ENCODE measurements at places on chromosomes 3 and 15. TPM values are rescaled to one million over a fixed set of nuclear protein-coding genes. Genes with fewer than 3 reads are reported as not detected.

- H3K27ac ChIP-seq, result no peak overlapping the region
- H3K4me3 ChIP-seq, result no peak overlapping the region
- H3K4me1 ChIP-seq, result no peaks in the 10 kb centered on the region
- no peaks in the 10 kb centered on the region for H3K36me3 ChIP-seq
- DNase-seq, result no peak
Observed at GRCh38 chr3:77324105-77324504, 284.2 kb downstream of the ROBO2 start.

- H3K27me3 ChIP-seq, result no peaks in the 10 kb centered on the region
- no peak overlapping the region for H3K27ac ChIP-seq
- no peak for DNase-seq
- H3K4me1 ChIP-seq, result no peaks in the 10 kb centered on the region
- H3K4me3 ChIP-seq, result no peak overlapping the region
- peaks cover 15% of the 10 kb centered on the region for H3K36me3 ChIP-seq
Observed at GRCh38 chr3:179227349-179227748, 23.6 kb downstream of the KCNMB3 start.

GRCh38 chr3:11635680-11636393, 7.9 kb downstream of the VGLL4 start:
- DNase-seq, result no peak
- peaks cover 89% of the 10 kb centered on the region for H3K4me1 ChIP-seq
- H3K27ac ChIP-seq, result peak overlapping the region; percentile 89
- H3K36me3 ChIP-seq, result no peaks in the 10 kb centered on the region

GRCh38 chr15:62896969-62897486, 145.5 kb upstream of the TPM1 start:
- peaks cover 74% of the 10 kb centered on the region for H3K4me1 ChIP-seq
- no peaks in the 10 kb centered on the region for H3K27me3 ChIP-seq
- DNase-seq, result peak; percentile 95
- H3K27ac ChIP-seq, result peak overlapping the region; percentile 95

GRCh38 chr3:66655671-66656070, 154.8 kb upstream of the LRIG1 start:
- no peak overlapping the region for H3K4me3 ChIP-seq
- no peak overlapping the region for H3K27ac ChIP-seq
- no peaks in the 10 kb centered on the region for H3K4me1 ChIP-seq
- H3K27me3 ChIP-seq, result no peaks in the 10 kb centered on the region
- H3K36me3 ChIP-seq, result no peaks in the 10 kb centered on the region

- no peak for DNase-seq
- H3K27ac ChIP-seq, result no peak overlapping the region
- H3K4me1 ChIP-seq, result peaks cover 8% of the 10 kb centered on the region
- H3K36me3 ChIP-seq, result no peaks in the 10 kb centered on the region
Observed at GRCh38 chr3:106130384-106131198, 261.8 kb upstream of the CBLB start.

DNA sequence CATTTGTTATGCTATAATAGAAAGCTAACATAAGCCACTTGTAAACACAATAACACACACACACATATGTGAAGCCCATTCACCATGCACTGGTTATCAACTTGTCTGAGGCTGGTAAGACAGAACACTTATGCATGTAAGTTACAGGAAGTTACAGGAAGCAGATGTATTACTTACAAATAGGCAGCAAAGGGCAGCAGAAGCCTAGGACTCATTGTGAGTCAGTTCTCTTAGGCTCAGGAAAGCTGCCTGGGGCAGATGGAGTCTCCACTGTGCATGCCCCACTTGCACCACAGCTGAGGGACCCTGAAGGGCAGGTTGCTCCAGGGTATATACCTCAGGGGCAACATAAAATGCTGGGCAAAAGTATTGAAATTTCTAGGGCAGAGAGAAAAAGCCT, 748.8 kb upstream of the CCDC54 start:
- H3K36me3 ChIP-seq, result no peaks in the 10 kb centered on the region
- H3K4me3 ChIP-seq, result no peak overlapping the region
- H3K27me3 ChIP-seq, result no peaks in the 10 kb centered on the region
- H3K27ac ChIP-seq, result no peak overlapping the region
- H3K4me1 ChIP-seq, result no peaks in the 10 kb centered on the region

GRCh38 chr3:192863091-192863420, 54.6 kb downstream of the MB21D2 start:
- H3K36me3 ChIP-seq, result no peaks in the 10 kb centered on the region
- no peaks in the 10 kb centered on the region for H3K27me3 ChIP-seq
- DNase-seq, result no peak
- peaks cover 46% of the 10 kb centered on the region for H3K4me1 ChIP-seq
- no peak overlapping the region for H3K4me3 ChIP-seq

DNA sequence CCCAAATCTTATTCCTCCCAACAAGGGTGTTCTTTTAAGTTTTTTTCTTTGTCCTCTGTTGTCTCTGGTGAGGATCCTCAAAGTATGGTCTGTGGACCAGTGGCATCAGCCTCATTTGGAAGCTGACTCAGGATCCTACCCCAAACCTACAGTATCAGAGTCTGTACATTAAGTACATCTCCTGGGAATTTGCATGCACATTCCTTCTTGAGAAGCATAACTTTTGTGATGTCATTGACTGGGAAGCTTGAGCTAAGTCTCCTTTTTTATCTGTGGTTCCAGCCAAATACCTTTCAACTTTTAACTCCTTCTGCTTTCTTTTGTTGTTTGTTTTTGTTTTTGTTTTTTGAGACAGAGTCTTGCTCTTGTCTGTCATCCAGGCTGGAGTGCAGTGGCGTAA, 40.5 kb downstream of the ARMC8 start:
- no peaks in the 10 kb centered on the region for H3K27me3 ChIP-seq
- H3K4me1 ChIP-seq, result peaks cover 19% of the 10 kb centered on the region
- H3K27ac ChIP-seq, result no peak overlapping the region
- H3K4me3 ChIP-seq, result no peak overlapping the region
- DNase-seq, result no peak
- peaks cover 96% of the 10 kb centered on the region for H3K36me3 ChIP-seq

- no peak for DNase-seq
- H3K4me3 ChIP-seq, result no peak overlapping the region
- H3K27ac ChIP-seq, result no peak overlapping the region
- no peaks in the 10 kb centered on the region for H3K36me3 ChIP-seq
- peaks cover 27% of the 10 kb centered on the region for H3K4me1 ChIP-seq
Observed at GRCh38 chr15:40960925-40961324, 7.7 kb downstream of the CHAC1 start.

DNA sequence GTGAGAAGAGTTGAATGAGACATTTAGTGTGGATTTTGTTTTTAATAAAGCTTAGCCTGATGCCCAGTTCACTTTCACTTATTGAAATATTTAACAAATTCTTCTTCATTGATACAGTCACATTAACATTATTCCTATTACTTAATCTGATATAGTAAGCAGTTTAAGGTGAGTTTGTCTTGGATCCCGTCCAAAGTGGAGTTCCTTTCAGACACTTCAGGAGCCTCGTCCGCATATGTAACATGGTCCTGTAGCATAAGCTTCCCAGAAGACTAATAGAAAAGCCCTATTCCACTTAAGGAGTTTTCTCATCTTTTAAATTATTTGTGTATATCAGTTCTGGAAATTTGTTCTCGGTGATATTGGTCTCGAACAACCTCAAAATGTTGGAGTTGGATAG, 39.7 kb upstream of the MLF1 start:
- no peaks in the 10 kb centered on the region for H3K36me3 ChIP-seq
- H3K27me3 ChIP-seq, result no peaks in the 10 kb centered on the region
- no peaks in the 10 kb centered on the region for H3K4me1 ChIP-seq

DNA sequence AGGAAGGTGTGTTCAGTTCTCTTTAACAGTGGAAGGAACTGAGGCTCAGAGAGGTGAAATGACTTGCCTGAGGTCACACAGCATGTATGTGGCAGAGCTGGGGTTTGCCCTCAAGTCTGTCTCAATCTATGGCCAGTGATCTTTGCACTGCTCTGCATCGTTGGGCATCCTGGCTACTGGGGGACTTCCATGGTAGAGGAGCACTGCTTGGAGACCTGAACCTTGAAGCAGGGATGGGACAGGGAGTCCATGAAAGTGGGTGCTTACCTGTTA, 2.0 kb downstream of the CORO2B start:
- no peaks in the 10 kb centered on the region for H3K36me3 ChIP-seq
- no peak for DNase-seq
- H3K27ac ChIP-seq, result no peak overlapping the region
- peaks cover 31% of the 10 kb centered on the region for H3K27me3 ChIP-seq
- peaks cover 53% of the 10 kb centered on the region for H3K4me1 ChIP-seq
- no peak overlapping the region for H3K4me3 ChIP-seq

DNA sequence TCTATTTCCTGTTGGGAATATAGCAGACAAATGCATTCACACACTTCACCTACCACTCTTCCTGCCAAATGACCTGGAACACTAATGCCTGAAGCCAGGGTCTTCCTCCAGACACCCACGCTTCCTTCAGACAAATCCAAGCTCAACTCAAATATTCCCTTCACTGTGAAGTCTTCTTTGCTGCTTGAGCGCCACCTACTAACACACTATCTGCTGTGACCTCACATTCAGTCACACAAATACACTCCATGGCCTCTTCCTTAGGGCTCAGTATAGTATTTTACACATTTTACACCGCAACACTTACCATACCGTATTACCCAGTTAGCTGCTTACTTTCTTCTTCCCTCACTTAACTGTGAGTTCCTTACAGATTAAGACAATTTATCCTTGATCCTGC, 149.4 kb downstream of the SHOX2 start:
- H3K36me3 ChIP-seq, result no peaks in the 10 kb centered on the region
- H3K27ac ChIP-seq, result no peak overlapping the region
- no peaks in the 10 kb centered on the region for H3K27me3 ChIP-seq
- DNase-seq, result no peak
- no peaks in the 10 kb centered on the region for H3K4me1 ChIP-seq

DNA sequence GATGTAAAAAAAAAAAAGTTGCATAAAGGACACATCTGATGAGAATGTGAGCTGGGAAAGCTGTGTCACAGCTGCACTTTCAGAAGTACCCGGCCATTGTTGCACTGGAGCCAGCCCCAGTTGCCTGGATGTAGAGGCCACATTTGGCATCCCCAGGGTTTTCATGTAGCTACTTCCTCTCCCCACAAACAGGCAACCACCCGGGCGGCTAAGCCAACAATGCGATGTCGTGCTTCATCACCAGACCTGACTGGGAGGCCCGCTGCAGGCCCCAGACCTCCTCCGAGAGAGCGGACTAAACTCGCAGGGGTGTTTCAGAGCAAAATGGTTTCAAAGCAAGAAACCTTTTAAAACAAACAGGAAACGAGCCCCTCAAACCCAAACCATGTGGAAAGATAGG, 142.3 kb downstream of the TMCO5A start:
- H3K4me3 ChIP-seq, result no peak overlapping the region
- no peaks in the 10 kb centered on the region for H3K36me3 ChIP-seq
- no peak for DNase-seq
- peaks cover 17% of the 10 kb centered on the region for H3K4me1 ChIP-seq

GRCh38 chr3:73197187-73197586, 135.7 kb downstream of the EBLN2 start:
- DNase-seq, result no peak
- no peaks in the 10 kb centered on the region for H3K36me3 ChIP-seq
- H3K27me3 ChIP-seq, result no peaks in the 10 kb centered on the region
- no peak overlapping the region for H3K4me3 ChIP-seq
- no peaks in the 10 kb centered on the region for H3K4me1 ChIP-seq
- no peak overlapping the region for H3K27ac ChIP-seq

GRCh38 chr15:55992769-55993110, 672 bp downstream of the NEDD4 start:
- peak overlapping the region; percentile 97 for H3K27ac ChIP-seq
- peak overlapping the region; percentile 95 for H3K4me3 ChIP-seq
- no peaks in the 10 kb centered on the region for H3K36me3 ChIP-seq
- no peak for DNase-seq

DNA sequence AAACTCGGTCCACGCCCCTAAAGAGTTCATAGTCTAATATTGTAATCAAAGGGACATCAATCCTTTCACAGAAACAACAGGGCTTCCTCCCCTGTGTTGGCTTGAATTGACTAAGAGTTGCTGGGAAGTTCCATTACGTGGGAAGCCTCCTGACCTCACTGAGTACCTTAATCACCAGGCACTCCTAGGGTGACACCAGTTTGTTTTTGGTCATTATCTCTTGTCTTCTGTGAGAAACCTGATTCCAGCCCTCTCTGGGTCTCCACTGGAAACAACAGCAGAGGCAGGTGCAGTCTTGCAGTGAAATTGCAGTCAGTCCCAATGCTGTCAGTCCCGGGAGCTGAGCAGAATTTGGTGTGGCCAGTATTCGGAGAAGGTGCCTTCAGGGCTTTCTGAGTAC, 55.4 kb downstream of the BOC start:
- no peaks in the 10 kb centered on the region for H3K36me3 ChIP-seq
- no peak overlapping the region for H3K4me3 ChIP-seq
- peaks cover 64% of the 10 kb centered on the region for H3K4me1 ChIP-seq

DNA sequence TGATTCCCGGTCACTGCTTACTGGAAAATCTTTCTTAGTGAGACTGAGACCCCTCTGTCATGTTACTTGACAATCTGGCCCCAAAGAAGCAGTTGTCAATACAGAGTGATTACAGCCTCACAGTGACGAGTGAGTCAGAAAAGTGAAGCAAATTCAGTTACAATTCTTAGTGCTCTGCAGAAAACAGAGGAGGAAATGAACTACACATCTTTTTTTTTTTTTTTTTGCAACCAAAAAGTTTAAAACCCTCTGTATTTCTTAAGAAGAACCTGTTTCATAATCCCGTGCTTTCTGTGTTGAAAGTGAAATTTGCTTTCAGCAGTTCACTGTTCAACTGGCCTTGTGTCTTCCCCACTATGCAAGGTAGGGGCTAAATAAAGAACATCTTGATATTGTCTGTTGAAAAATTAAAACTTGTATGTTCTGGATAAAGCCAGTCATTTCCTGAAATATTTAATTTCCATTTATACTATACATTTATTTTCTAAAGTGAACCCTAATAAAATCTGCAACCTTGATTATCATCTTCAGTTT, 1.9 kb downstream of the AQP9 start:
- no peaks in the 10 kb centered on the region for H3K36me3 ChIP-seq
- no peaks in the 10 kb centered on the region for H3K27me3 ChIP-seq
- H3K4me1 ChIP-seq, result no peaks in the 10 kb centered on the region
- H3K4me3 ChIP-seq, result no peak overlapping the region
- no peak overlapping the region for H3K27ac ChIP-seq

DNA sequence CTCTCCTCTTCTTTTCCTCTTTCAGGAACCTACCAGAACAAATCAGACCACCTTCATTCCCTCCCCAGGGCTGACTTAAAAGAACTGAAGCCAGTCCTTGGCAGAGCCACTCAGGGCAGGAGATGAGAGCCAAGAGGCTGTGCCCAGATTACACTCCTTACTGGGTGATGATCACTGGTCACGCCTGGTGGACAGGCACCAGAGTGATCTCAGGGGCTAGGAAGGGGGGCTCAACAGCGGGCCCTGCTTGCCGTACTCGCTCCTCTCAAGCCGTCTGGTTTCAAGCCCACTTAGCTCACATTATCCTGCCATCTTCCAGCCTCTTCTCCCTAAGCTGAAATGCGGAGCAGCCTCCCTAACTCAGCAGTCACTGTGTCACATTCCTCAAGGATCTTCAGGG, 1.7 kb upstream of the FAH start:
- H3K4me1 ChIP-seq, result peaks cover 10% of the 10 kb centered on the region
- peak overlapping the region; percentile 86 for H3K27ac ChIP-seq
- no peak overlapping the region for H3K4me3 ChIP-seq
- no peaks in the 10 kb centered on the region for H3K27me3 ChIP-seq
- H3K36me3 ChIP-seq, result no peaks in the 10 kb centered on the region
- DNase-seq, result no peak

KLHL6 gene
- 1.7 TPM for total RNA-seq

SFMBT1 gene
- 15.4 TPM for total RNA-seq

CD80 gene
- 1.3 TPM for total RNA-seq

CD276 gene
- total RNA-seq, result 39.1 TPM

LRRIQ4 gene
- not detected for total RNA-seq

TMEM212 gene
- not detected for total RNA-seq

NSUN3 gene
- 11.9 TPM for total RNA-seq

CCDC9B gene
- total RNA-seq, result 40.0 TPM

STT3B gene
- total RNA-seq, result 74.3 TPM

MEX3B gene
- 2.4 TPM for total RNA-seq

Data from esophagus muscularis mucosa (tissue), 4 donors.